ENCODE measurements at places on chromosomes 7 and 10. TPM values are rescaled to one million over a fixed set of nuclear protein-coding genes. Genes with fewer than 3 reads are reported as not detected.

DNA sequence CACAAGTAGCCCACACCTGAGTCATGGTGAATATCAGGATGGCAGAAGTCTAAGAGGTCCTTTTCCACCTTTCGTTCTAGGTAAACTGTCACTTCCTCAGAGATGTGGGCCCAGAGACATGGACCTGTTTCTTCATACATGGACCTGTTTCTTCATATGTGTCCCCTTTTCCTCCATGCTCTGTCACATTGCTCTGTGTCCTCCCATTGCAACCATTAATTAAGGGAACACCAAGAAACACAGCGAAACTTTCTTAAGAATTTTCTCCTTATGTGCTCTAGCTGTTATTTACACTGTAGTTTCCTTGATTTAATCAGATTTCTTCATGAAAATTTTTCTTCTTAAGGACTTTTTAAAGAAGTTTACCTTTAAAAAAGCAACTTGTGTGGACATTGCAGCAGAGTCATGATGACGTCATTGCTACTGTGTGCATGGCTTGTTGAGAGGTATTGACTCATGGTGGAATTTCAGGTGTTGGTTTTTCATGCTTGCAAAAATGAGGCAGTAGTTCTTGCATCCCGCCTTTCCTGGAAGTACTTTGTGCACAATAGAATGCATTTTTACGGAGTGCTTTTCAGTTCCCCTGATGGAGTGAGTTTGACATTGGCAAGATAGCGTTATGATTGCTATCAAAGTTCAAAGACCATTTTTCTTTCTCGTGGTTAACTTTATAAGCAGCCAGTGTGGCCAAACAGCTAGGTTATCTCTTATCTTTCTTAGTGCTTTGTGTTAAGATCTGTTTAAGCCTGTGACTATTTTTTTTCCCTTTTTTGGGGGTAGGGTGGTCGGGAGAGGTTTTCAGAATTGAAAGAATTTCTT lies 37.7 kb downstream of the CFAP58 start:
- DNase-seq = no peak

DNA sequence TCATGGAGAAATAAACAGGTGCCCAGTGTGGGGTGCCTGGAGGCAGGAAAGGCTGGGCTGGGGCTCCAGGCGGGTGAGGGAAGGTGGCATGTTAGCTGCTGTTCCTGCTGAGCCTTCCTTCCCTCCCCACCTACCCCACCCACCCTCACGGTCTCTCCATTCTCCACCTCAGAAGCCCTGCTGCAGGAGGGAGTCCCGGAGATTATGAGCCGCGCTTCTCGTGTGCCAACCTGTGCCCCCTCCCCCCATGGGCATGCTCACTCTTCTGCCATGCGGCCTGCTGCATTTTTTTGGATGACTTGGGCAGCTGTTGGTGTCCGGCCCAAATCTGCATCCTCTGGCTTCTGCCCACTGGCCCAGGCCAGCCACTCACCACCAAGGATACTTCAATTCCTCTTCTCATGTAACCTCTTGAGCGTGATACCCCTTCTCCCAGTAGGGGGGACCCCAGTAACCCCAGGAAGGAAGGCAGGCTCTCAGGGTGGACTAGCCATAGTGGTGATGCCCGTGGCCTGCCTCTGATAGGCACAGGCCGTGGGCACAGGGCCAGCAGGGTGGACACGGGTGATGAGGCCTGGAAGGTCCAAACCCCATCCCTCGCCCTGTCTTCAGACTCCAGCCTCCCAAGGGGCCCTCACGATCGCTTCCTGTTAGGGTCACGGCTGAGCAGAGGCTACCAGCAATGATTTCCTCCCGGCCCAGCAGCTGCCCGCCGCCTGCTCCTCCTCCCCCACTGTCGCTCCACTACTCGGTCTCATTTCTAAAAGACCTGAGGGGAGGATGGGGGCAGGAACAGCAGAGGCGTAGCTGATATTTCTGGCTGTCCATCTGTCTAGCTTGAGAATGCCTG lies 27.8 kb downstream of the UNC5B start:
- peak; percentile 64 for DNase-seq

- no peak for DNase-seq
Measured at GRCh38 chr10:8595140-8595539, 540.7 kb downstream of the GATA3 start.

GRCh38 chr7:18313965-18314364 lies 181.6 kb upstream of the HDAC9 start:
- DNase-seq = no peak

- no peak for DNase-seq
Measured at GRCh38 chr10:56622335-56622973, 261.4 kb upstream of the ZWINT start.

GRCh38 chr7:26103596-26103995 lies 48.4 kb upstream of the NFE2L3 start:
- DNase-seq = no peak

WEE2 gene
- not detected for total RNA-seq

DNA sequence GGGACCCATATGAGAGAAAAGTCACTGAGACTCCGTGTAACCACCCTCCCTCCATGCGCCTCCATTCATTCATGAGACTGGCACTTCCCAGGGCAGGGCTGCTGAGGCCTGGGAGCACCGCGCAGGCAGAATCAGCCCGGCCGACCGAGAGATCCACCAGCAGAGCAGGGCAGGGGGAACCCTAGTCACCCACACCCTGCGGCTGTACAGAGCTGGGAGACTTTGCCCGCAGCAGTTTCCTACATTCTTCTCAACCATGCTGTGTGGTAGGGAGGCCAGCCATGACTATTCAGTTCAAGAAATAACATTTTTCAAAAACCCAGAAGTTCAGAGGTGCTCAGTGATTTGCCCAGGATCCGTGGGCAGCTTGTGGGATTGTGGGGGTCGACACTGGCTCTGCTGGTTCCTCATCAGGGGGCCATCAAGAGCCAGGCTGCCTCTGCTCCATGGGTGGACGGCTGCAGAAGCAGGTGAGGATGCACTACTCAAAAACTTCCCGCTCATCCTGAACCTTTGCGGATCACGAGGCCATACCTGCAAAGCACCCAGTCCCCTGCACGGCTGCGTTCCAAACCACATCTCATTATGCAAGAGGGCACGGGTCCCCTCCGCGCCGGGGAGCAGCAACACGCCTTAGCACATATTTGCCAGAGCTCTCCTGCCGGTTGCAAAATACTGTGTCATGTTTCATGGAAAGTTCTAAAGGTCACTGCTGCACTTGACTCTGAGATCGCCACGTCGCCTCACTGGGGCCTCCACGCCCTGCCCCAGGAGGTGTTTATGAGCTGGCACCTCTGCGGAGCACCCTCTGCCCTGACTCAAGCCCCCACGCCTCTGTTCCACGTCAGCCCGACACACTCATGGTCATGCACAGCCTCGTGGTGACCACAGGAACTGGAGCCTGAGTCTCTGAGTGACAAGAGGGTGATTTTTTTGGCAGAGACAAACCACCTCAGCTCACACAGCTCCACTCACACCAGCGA lies 132.0 kb downstream of the PRKAG2 start:
- peak; percentile 82 for DNase-seq

PROSER2 gene
- total RNA-seq = 1.1 TPM

TSPAN12 gene
- total RNA-seq = 69.0 TPM

NPY gene
- total RNA-seq = not detected

DNA sequence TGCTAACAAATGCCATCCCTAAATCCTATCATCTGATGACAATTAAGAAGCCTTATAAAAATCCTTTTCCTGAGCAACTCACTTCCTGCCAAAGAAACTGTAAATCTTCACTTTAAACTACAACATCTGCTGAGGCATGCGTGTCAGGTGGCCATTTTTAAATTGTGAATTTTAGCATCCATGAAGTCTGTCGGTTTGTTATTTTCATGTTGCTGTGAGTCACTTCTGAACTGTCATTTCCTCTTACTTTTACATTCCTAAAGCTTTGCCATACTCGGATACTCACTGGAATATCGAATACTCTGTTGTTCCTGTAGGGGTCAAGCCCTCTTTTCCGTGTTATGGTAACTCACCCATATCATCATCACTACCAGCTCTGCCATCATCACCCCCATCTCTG lies 34.3 kb upstream of the TMEM26 start:
- DNase-seq = no peak

DNA sequence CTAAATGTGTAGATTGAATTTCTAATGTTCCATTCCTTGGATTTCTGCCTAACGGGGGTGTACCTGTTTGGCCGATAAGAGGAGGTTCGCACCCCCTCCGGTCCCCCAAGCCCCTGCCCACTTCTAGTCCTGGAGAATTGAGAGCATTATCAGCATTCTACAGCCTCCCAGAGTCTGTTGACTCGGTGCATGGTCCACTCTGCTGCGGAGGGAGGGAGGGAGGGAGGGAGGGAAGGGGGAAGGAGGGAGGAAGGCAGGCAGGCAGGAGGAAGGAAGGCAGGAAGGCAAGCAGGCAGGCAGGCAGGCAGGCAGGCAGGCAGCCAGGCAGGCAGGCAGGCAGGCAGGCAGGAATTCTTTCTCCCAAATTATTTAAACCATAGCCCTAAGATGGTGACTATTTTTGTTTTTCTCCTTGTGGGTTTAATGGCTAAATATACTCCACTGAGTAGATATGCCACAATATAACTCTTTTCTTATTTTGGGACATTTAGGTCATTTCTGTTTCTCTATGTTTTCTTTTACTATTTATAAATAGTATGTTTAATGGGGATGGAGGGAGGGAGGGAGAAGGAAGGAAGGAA lies 69.5 kb upstream of the CHST15 start:
- no peak for DNase-seq

All from left ventricle myocardium superior (tissue), 1 donor.